Mucosa of descending colon (tissue), 3 donors: ENCODE measurements at places on chromosomes 6 and 20. TPM values are rescaled to one million over a fixed set of nuclear protein-coding genes. Genes with fewer than 3 reads are reported as not detected.
A peak's percentile ranks its signal among the peaks of the same experiment; 100 is the strongest.

DNA sequence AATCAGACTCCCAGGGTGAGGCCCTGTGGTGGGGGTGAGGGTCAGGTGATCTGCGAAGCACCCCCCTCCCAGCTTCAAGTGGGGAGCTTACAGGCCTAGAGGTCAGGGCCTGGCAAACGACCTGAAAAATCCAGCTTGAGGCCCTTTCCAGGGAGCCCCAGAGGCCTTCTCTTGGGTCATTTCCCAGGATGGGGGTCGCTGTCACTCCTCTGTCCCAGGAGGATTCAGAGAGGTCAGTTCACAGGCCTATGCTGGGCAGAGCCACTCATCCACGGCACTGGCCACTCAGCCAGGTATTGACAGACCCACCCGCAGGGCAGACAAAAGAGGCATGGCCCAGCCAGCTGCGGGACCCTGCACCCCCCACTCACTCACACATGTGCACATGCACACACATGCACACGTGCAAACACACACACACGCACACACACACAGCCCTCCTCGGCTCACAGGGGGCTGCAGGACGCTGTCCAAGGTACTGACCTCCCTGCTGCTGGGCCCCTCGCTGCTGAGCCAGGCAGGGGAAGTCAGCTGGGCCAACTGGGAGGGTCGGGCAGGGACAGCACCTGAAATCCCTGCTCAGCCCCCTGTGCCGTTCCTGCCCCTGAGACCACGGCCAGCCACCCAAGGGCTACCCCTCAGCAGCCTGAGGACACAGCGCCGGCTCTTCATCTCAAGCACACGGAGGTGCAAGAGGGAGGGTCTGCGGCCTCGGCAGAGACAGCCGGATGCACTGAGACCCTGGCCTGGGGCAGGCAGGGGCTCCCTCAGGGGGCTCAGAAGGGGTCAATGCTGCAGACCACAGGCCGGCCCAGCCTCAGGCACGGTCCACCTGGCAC lies 113.8 kb downstream of the TAF4 start:
- DNase-seq, result peak; percentile 31

- DNase-seq, result no peak
These were observed 38.8 kb upstream of the ID1 start for GRCh38 chr20:31566319-31566657.

Gene POPDC3
- total RNA-seq, result 0.73 TPM

Gene CASS4
- 1.0 TPM for total RNA-seq

Gene RAE1
- 21.0 TPM for total RNA-seq
